ENCODE measurements at places on chromosomes 12 and 14. TPM values are rescaled to one million over a fixed set of nuclear protein-coding genes. Genes with fewer than 3 reads are reported as not detected.

The SIX4 gene
- total RNA-seq: 44.8 TPM

DNA sequence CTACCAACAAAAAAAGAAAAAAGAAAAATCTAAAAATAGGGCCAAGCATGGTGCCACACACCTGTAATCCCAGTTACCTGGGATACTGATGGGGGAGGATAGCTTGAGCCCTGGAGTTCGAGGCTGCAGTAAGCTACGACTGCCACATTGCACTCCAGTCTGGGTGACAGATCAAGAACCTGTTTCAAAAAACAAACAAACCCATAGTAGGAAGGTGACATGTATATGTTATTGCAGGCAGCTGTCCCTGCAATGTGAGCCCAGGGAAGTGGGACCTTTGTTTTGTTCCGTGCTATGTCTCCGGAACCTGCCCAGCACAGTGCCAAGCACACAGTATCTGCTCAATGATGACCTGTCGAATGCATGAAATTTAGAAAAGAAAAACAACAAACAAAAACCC lies 37.2 kb upstream of the YY1 start:
- no peak for DNase-seq

GRCh38 chr12:88625356-88625755 lies 45.1 kb upstream of the KITLG start:
- DNase-seq: no peak

The TMTC3 gene
- 7.7 TPM for total RNA-seq

GRCh38 chr14:56026506-56026905 lies 91.7 kb upstream of the PELI2 start:
- DNase-seq: no peak

The DPPA3 gene
- total RNA-seq: not detected

DNA sequence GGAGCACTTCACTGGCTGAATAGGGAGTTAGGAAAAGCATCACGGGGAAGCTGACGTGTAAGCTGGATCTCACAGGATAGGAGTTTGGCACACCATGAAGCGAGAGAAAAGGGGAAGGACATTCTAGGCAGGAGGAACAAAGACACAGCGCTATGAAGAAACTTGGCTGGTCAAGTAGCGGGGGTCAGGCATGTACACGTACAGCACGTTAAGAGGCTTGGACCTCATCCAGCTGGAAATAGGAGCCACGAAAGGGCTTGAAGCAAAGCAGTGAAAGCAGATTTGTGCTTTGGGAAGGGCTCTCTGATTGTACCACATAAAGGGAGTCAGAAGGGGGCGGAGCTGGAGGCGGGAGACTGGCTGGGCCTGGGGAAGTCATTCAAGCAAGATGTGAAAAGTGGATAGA lies 19.6 kb upstream of the GALNT8 start:
- peak; percentile 71 for DNase-seq

- no peak for DNase-seq
Observed at GRCh38 chr14:71482671-71483070, 449.6 kb upstream of the RGS6 start.

- DNase-seq: no peak
Observed at GRCh38 chr12:29990971-29991370, 207.2 kb upstream of the TMTC1 start.

- no peak for DNase-seq
Observed at GRCh38 chr12:118428643-118429042, 52.3 kb downstream of the SUDS3 start.

GRCh38 chr12:96497855-96498254 lies 8.5 kb downstream of the CFAP54 start:
- DNase-seq: no peak

GRCh38 chr12:112964915-112965314 lies 13.4 kb upstream of the OAS2 start:
- DNase-seq: no peak

- DNase-seq: no peak
Observed at GRCh38 chr12:30501718-30502117, 194.0 kb downstream of the IPO8 start.

The BDKRB1 gene
- 0.75 TPM for total RNA-seq

GRCh38 chr12:7046383-7047105 lies 14.0 kb upstream of the C1S start:
- DNase-seq: no peak

DNA sequence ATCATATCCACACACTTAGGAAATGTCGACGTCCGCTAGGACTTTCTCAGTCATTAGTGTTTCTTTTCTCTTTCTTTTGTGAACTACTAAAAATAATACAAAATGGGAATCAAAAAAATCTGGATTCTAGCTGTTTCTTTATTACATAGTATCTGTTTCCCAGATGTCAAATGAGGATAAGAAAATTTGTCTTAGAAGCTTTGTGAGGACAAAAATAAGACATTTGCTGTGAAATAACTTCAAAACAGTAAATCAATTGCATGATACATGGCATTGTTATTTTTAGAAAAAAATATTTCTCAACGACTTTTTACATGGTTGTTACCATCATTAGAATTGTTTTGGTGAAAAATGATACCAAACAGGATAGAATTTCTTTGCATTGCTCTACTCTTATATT lies 71.4 kb upstream of the IFNG-AS1 start:
- DNase-seq: no peak

GRCh38 chr12:57892232-57892972 lies 45.9 kb upstream of the CTDSP2 start:
- DNase-seq: no peak

GRCh38 chr12:130014485-130014807 lies 110.6 kb upstream of the TMEM132D start:
- no peak for DNase-seq

The PRPH gene
- not detected for total RNA-seq

GRCh38 chr12:104567832-104568486 lies 111.2 kb downstream of the CHST11 start:
- no peak for DNase-seq

The RHEBL1 gene
- not detected for total RNA-seq

- DNase-seq: no peak
Observed at GRCh38 chr12:38825006-38825405, 80.4 kb downstream of the CPNE8 start.

The DCN gene
- 318 TPM for total RNA-seq

The STAC3 gene
- 576 TPM for total RNA-seq

The NID2 gene
- total RNA-seq: 12.9 TPM

DNA sequence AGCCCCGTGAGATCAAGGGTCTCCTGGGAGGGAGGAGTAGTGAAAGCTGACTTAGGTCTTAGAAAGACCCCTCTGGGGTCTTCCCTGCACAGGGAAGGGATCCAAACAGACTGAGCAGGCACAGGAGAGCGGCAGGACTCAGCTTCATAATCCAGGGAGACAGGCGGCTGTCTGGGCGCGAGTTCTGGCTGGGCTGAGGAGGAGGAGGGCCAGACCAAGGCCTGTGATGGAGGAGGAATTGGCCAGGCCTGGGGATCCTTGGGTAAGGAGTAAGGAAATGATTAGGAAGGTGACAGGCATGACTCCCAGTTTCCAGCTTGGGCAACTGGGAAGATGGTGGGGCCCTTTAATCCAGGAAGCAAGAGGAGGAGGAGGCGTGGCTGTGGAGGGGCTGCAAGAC lies 93.1 kb downstream of the DICER1 start:
- no peak for DNase-seq

GRCh38 chr14:48580692-48581091 lies 905.3 kb upstream of the MDGA2 start:
- no peak for DNase-seq

DNA sequence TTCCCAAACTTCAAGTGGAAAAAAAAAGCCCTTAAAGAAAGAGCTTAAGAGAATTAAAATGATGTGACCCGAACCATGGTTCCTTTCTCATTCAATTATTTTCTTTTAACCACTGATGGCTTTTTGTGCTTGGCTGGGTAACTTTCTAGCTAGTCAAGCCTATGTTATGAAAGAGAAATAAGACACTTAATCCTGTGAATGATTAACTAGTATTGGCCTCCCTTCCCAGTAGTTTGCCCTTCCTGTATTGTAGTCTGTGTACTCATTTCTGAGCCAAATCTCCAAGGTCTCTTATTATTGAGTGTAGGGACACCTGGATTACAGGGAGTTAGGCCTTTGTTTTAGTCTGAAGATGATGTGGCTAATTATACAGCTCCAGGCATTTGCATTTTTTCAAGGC lies 353.0 kb downstream of the RAD51B start:
- DNase-seq: no peak

DNA sequence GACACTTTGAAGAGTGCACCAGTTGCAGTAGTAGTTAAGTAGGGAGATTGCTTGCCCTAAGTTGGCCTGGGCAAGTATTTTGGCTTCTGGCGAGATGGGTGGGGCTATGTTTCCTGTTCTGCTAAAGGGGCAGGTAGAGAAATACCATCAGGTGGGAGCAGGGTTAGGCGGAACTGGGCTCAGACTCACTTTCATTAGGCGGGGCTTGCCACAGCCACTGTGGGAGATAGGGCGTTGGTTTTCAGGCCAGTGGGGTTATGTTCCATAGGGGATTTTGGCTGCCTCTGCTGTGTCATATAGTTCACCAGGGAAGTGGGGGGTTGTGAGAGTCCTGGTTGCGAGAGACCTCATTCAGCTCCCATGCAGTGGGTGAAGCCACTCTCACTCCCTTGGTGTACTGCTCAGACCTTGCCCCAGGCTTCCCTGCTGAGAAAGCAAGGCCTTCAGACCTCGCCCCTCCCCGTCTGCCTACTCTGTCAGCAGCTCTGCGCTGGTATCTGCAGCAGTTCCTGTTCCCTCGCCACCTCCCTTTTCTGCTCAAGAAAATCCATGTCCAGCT lies 43.3 kb downstream of the AEBP2 start:
- peak; percentile 21 for DNase-seq

GRCh38 chr12:13179211-13180074 lies 17.1 kb upstream of the EMP1 start:
- DNase-seq: peak; percentile 44

The PPP1R3E gene
- 15.2 TPM for total RNA-seq

- no peak for DNase-seq
Observed at GRCh38 chr14:92407410-92407809, 84.4 kb downstream of the SLC24A4 start.

The AQP5 gene
- total RNA-seq: not detected

The GPR132 gene
- 0.47 TPM for total RNA-seq

- DNase-seq: no peak
Observed at GRCh38 chr12:57548488-57548887, 1.4 kb upstream of the KIF5A start.

DNA sequence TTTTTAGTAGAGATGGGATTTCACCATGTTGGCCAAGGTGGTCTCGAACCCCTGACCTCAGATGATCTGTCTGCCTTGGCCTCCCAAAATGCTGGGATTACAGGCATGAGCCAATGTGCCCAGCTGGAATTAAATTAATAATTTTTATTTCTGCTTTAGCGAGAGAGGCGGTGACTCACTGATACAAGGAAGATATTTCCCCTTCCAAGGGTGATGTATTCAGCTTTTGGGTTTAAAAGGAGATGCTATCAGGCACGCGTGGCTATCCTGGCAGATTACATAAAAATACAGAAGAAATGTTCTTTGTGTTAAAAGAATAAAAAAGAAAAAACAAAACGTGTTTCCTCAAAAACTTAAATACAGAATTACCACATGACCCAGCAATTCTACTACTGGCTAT lies 12.4 kb upstream of the P2RX7 start:
- DNase-seq: no peak

The SPTB gene
- total RNA-seq: 522 TPM
